Mesothelial cell of epicardium (in vitro differentiated cells): ENCODE measurements at places on chromosomes 5 and 9.

- no peak for DNase-seq
These were observed 1215.0 kb upstream of the CDH9 start for GRCh38 chr5:28253431-28253830.

DNA sequence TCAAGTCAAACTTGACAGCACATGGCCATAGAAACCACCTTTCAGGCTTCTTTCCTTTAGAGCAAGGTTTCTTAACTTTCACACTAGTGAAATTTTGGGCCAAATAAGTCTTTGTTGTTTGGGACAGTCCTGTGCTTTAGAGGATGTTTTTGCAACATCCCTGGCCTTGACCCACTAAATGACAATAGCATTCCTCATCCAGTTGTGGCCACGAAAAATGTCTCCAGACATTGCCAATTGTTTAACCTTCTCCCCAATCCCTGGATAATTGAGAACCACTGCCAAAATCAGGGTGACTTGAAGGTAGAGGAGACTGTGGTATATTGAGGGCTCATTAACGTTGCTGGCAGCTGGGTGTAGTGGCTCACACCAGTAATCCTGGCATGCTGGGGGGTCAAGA, 72.0 kb downstream of the ALDH1A1 start:
- no peak for DNase-seq

GRCh38 chr5:124504081-124504916, 242.1 kb downstream of the ZNF608 start:
- no peak for DNase-seq

DNA sequence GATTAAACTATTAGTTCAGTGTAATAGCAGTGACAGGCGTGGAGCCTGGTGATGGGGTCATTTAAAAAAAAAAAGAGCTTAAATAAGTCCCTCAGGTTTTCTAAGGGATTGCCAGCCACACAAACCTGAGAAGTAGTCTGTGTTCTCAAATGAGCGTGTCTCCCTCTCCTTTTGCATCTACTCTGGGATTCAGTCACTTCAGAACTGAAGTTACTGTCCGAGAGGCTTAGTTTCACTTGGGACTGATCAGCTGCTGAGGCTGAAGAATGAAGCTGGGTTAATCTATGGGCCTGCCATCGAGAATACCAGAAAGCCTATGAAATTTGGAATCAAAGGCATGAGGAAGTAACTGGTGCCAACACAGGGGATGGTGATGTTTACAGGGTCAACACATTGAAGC, 310.1 kb downstream of the ADAMTS6 start:
- DNase-seq, result no peak

DNA sequence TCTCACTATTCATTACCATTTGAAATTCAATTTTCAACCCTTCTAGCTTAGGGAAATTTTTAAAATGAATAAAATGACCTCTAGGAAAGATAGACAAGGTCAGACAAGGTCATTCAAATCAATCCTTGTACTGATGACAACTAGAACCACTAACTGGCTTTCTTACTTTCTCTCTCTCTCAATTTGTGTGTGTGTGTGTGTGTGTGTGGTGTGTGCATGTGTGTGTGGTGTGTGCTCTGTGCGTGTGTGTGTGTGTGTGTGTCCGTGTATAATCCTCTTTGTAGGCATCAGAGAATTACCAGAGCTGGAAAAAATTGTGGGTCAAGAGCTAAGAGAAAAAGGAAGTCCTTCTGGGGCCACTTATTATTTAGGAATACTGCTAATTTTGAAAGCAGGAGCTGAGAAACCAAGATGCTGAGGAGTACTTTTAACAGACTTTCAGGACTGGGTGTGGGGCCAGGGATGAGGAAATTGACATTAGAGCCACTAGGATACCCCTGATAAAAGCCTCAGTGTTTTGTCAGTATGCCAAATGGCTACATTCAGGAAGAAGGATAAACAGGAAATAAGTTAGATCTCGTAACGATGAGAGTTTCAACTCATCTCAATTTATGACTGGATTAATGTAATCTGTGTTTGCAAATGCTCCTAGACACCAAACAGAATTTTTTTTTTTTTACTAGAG, 723.3 kb downstream of the CETN3 start:
- no peak for DNase-seq

DNA sequence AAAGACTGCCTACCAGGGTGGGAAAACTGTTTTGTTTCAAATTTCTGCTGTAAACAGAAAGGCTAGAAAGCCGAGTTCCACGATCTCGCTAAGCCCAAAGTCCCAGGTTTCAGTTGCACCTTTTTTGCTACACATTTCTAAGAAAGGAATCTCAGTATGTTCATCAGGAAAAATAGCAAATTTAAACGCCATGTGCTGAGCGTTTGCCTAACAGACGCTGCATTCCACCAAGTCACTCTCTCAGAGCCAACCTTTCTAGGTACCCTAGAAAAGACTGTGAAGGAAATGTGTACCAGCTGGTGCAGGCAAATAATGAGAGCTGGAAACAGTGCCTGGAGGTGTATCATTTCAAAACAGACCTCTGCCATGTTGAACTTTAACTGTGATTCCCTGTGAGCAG, 71.8 kb downstream of the FRMD3 start:
- no peak for DNase-seq

- DNase-seq, result no peak
These were observed 265.4 kb downstream of the SPOCK1 start for GRCh38 chr5:137233726-137234125.

DNA sequence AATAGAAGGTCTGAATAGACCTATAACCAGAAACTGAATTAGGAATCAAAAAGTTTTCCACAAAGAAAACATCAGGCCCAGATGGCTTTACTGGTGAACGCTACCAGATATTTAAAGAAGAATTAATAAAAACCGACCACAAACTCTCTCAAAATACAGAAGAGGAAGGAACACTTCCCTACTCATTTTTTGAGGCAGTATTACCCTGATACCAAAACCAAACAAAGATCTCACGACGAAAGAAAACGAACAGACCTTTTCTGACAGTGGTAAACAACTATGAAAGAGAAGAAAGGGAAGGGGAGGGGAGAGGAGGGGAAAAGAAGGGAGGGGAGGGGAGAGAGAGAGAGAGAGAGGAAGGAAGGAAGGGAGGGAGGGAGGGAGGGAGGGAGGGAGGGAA, 13.5 kb downstream of the B4GALT1 start:
- no peak for DNase-seq

DNA sequence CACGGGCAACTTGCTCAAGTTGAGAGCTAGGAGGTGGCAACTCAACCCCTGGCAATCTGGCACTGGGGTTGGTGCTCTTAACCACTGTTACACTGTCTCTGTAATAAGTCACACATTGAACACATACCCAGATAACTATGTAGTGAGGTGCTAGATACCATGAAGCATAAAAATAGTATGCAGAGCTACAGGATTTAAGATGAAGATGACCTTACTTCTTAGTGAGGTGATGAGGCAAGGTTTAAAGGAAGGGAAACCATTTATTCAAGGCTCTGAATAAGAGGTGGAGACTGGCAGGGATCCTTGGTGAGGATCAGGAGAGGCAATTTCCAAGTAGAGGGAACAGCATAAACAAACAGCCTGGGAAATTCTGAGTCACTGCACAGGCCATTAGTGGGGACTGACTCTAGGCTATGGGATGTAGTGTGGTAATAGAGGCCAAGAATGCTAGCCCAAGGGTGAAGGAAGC, 67.6 kb upstream of the NR3C1 start:
- DNase-seq, result no peak

DNA sequence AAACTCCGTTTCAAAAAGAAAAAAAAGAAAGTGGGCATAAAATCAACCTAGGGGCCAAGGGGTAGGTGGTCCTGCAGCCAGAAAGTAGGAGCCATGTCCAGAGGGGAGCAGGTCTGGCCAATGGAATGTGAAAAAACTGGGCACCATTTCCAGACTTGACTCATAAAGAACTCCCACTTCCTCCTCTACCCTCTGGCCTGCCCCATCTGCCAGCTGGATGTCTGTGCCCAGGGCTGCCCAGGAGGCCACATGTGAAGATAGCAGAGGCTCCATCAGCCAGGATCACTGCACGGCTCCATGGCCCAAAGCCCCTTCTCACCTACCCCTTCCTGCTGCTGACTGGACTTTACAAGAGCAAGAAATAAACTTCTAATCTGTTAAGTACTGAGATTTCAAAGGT, 42.1 kb upstream of the EEIG1 start:
- DNase-seq, result no peak

GRCh38 chr9:114433720-114434255, 46.0 kb upstream of the AKNA start:
- DNase-seq, result no peak

DNA sequence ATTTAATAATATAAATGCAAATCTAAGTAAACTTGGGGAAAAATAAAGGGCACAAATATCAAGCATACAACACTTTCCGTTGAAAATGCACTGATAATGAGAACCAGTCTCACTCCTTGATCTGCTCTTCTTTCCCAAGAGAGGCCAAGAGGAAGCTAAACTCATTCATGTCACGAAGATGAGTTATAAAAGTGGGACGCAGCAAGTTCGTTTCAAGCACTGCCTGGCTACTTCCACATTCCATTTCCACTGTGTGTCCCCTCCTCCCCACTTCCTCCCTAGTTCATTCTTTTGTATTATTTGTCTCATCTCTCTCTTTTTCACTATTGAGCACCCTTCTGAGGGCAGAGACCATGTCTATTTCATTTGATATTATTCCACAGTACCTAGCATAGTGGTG, 158.1 kb downstream of the SLC24A2 start:
- DNase-seq, result no peak

GRCh38 chr9:69905286-69905685, 84.7 kb downstream of the CFAP95 start:
- no peak for DNase-seq

GRCh38 chr5:152634586-152634985, 229.5 kb upstream of the NMUR2 start:
- DNase-seq, result no peak

DNA sequence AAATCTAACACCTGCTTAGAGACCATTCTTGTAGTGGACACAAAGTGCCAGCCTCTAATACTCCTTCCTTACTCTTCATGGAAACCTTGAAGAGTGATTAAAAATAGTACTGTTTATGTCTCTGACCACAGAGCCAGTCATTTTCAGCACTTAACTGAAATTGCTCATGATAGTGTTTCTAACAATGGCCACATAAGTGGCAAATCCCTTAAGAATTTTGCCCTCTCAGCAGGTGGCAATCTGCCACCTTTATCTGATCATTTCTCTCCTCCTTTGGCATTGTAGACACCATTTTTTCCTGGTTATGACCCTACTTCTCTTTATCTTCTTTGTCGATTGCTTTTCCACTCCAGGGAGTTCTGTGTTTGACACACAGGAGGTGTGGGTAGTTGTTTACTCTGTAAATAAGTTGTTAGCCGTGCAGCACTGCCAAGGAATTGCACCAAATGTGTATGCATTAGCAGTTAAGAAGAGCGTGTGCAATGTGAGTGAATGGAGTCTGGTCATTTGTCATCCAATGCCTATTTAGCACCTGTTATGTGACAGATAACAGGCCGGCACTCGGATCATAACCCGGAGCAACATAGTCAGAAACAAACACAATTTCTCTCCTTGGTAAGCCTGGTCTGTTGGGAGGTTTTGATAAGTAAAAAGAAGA, 36.8 kb upstream of the STARD4 start:
- DNase-seq, result no peak

GRCh38 chr9:120876842-120877240, at the start of gene PHF19:
Gene PHF19 (minus strand): TSS chr9:120877188. CDS start chr9:120874741, 2,447 bp downstream.
- DNase-seq, result no peak

DNA sequence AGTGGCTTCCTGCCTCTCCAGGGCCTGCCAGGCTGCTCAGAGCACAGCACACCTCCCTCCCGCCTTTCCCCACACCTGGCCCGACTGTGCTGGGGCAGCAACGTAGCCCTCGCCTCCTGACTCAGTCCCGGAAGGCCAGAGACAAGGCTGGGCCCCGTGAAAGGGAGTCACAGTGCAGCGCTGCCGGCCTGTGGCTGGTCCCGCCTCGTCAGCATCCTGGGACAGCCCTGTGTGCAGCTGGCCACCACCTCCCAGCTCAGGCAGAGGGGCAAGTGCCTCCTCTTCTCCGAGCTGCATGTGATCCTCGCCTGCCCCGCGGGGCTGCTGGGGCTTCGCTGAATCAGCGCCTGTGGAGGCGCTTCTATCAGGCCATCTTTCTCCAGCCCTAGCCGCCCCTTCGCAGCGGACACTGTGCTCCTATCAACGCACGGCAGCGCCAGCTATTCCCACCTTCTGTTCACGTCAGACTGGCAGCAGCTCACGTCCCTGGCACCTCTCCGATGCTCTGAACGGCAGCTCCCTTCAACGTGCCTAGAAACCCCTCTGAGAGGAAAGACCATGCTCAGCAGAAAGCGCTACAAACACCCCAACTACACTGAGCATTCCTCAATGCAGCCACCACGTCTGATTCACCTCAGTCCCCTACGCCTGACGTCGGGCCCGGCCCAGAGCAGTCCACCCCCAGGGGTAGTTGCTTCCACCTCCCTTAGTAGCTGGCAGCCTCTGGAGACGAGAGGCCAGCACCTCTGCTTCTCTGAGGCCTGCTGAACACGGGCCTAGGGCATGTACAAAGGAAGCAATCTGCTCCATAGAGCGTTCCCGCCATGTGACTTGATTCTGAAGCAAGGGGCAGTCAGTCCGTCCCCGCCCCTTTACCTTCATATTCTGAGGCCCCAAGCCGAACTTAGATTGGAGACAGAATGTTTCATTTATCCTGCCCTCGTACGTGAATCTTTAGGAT, 78.8 kb downstream of the GPR21 start:
- DNase-seq, result no peak

- peak; percentile 16 for DNase-seq
These were observed 165.6 kb upstream of the IRX2 start for GRCh38 chr5:2917093-2917492.

GRCh38 chr5:1346627-1347440, 1.9 kb upstream of the CLPTM1L start:
- DNase-seq, result no peak

DNA sequence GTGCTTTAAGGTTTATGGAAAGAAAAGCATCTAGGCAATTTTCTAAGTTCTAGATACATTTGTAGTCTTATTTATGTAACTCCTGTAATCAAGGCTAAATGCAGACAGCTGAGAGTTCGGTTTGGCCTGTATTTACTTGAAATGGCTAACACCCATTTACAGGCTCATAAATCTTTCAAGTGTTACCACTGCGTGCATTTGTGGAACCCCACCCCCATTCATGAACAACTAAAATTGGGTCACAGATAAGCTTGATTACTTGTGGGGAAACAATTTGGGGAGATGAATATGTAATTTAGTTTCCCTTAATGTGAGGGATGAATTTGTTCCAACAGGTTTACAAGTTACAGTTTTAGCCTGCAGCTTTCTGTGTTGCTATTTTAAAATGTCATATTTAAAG, 360.6 kb downstream of the ARRDC3 start:
- DNase-seq, result no peak

DNA sequence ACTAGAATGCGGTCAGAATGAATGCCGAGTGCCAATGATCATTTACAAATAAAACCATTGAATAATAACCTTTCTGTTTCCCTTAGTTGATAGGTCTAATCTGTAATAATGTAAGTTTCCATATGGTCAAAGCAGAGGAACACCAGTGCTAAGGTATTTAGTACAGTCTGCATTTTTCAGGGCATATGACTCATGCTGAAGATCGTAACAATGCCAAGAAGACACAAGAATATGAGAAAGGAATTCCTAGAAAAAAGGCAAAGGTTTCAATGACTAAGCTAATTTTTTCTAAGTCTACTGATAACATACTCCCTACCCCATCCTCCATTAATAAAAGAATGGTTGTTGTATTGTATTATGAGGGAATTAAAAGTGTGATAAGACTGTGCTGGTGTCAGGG, 2.8 kb downstream of the OR1L8 start:
- no peak for DNase-seq

- DNase-seq, result no peak
These were observed 14.9 kb upstream of the NDUFB6 start for GRCh38 chr9:32587901-32588300.

GRCh38 chr9:29717631-29718030, 2144.3 kb upstream of the C9orf72 start:
- no peak for DNase-seq

GRCh38 chr9:76292658-76293057, 101.6 kb downstream of the RFK start:
- no peak for DNase-seq
